ENCODE measurements at places on chromosomes 16 and 17. TPM values are rescaled to one million over a fixed set of nuclear protein-coding genes. Genes with fewer than 3 reads are reported as not detected.

Gene ZG16B
- 0.48 TPM for polyA plus RNA-seq

Gene CDH1
- 91.5 TPM for polyA plus RNA-seq

Gene TNFRSF13B
- not detected for polyA plus RNA-seq

Gene SYCE1L
- 2.1 TPM for polyA plus RNA-seq

Gene MYOCD
- polyA plus RNA-seq, result 8.2 TPM

Gene NPW
- 3.8 TPM for polyA plus RNA-seq

Gene KRTAP17-1
- polyA plus RNA-seq, result not detected

DNA sequence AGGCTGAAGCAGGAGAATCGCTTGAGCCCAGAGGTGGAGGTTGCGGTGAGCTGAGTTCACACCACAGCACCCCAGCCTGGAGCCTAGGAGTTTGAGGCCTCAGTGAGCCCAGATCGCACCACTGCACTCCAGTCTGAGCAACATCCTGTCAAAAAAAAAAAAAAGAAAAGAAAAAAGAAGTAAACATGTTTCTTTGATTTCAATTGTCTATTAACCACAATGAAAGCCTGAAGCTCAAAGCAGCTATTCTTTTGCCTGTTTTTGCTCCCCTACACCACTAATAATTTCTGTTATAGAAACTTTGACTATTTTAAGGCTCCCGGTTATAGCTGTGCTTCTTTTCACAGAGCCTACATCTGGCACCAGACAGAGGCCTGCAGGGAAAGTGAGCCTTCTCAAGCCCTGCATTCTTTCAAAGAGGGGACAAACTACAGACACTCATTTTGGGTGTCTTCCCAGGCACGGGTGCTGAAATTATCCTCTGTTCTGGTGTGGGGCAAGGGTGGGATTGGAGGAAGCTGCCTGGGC, 14.2 kb upstream of the SLC52A1 start:
- DNase-seq, result no peak

GRCh38 chr16:74771656-74772315, 2.8 kb downstream of the FA2H start:
- DNase-seq, result no peak

- DNase-seq, result no peak
These were observed 102.7 kb downstream of the METRNL start for GRCh38 chr17:83181991-83182619.

GRCh38 chr17:80499560-80499959, 23.2 kb upstream of the NPTX1 start:
- DNase-seq, result no peak

DNA sequence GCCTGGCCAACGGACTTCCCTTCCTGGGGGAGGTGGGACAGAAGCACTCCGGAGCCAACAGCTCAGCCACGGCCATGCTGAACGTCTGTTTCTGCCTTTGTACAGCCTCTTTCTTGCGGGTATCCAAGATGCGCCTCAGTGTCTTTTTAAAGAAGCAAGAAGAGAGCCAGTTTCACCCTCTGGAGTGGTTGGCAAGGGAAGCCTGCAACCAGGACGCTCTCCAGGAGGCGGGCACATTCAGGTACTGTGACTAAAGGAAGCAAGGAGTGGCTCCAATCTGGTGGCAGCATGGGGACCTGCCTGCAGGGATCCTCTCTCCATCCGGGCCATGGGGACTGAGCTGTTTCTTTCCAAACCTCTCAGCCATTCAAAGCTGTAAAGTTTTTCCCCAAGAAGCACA, 60.6 kb upstream of the ENDOV start:
- DNase-seq, result no peak

DNA sequence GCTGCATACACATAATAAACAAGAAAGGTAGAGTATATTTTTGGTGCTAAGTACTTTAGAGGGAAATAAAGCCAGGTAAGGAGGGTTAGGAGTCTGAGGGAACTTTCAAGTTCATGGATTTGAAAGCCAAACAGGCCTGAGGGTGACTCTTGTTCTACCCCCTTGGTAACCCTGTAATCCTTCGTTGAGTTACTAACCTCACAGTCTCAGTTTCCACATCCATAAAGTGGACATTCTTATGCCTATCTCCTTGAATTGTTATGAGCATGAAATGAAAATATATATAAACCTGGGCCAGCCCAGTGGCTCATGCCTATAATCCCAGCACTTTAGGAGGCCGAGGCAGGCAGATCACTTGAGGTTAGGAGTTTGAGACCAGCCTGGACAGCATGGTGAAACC, 22.4 kb downstream of the PECAM1 start:
- no peak for DNase-seq

- peak; percentile 62 for DNase-seq
These were observed at the start of gene ARHGAP44 for GRCh38 chr17:12789481-12790248. ARHGAP44 (plus strand) TSS chr17:12789498; CDS start chr17:12789839, 341 bp downstream.

GRCh38 chr16:48384520-48385252, 527 bp downstream of the SIAH1 start:
- peak; percentile 44 for DNase-seq

GRCh38 chr16:3086596-3087242, 12.4 kb downstream of the ZSCAN10 start:
- DNase-seq, result no peak

GRCh38 chr17:58271216-58271931, 9.4 kb downstream of the MPO start:
- no peak for DNase-seq

DNA sequence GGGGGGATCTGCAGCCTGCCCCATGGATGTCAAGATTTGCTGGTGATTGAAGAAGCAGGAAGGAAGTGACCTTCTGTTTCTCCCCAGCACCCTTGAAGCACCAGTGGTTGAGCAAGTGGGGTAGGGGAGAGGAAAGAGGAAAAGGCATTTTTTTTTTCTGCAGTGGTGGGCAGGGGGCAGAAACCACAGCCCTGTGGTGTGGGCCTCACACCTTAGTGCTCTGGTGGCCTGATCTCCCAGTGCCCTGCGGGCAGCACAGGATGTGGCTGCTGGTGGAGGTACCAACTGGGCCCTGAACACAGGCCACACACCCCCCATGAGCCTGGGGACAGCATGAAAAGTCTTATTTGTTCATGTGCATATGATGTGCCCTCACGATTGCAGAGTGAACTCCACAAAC, 7.1 kb downstream of the ITGAD start:
- DNase-seq, result no peak

DNA sequence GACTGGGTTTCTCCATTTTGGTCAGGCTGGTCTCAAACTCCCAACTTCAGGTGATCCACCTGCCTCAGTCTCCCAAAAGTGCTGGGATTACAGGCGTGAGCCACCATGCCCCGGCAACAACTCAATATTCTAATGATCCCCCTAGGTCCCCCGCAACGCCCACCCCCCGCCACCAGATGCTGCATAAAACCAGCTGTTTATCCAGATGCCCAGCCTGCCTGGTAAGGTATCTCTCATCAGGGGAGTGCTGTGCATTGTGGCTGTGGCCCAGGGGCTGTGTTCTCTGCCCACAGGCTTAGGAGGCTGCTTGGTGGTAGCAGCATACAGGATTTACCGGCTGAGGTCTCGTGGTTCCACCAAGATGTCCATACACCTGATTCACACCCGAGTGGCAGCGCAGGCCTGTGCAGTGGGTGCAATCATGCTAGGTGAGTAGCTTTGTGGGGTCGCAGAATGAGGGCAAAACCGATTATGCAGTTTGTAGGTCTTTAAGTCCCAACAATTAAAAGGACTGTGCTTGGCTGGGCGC, 1.3 kb downstream of the HIGD1B start:
- no peak for DNase-seq

- no peak for DNase-seq
These were observed 40.7 kb upstream of the TANC2 start for GRCh38 chr17:62925267-62925836.

DNA sequence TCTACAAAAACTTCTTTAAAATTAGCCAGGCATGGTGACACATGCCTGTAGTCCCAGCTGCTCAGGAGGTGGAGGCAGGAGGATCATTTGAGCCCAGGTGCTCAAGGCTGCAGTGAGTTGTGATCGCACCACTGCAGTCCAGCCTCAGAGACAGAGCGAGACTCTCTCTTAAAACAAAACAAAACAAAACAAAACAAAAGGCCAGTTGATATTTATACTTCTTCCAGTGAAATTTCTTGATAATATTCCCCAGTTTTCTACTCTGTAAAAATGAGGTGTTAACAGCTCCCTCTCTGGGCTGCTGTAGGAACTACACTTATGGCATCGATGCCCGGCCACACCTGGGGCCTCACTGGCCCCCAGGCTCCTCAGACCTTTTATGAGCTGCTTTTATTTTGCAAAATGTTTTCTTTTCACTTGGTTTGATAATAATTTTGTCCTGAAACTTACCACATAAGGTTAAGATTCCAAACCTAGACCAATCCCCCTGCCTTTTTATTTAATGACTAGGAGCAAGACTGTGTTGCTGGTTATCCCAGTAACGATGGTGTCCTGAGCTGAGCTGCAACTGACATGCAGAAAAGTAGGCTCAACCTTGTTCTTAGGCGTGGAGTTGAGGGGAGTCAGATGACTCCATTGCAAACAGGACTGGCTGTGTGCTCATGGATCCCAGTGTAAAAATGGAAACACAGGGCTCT, 17.6 kb downstream of the MAPK8IP3 start:
- DNase-seq, result peak; percentile 7

DNA sequence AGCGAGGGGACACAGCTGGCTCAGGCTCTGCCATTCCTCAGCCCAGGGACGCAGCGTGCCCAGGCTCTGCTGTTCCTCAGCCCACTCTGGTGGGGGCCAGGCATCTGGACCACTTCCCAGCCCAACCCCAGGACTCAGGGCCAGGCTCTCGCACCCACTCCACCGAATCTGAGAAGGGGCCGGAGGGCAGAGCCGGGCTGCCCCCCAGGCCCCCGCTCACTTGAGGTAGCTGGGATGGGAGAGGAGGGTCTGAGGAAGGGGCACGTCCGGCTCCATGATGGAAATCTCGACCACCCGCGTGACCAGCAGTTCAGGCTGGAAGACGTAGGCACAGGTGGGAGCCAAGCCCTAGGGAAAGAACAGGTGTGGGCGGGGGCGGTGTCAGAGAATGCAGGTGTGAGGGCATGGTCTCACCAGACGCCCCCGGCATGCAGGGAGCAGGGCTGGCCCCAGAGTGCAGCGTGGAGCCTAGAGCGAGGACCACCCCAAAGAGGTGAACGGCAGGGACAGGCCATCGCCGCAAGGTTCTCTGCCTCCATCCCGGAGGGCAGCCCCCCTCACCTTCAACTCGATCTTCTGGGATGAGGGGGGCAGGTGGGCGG, 4.9 kb downstream of the PGAP6 start:
- no peak for DNase-seq

DNA sequence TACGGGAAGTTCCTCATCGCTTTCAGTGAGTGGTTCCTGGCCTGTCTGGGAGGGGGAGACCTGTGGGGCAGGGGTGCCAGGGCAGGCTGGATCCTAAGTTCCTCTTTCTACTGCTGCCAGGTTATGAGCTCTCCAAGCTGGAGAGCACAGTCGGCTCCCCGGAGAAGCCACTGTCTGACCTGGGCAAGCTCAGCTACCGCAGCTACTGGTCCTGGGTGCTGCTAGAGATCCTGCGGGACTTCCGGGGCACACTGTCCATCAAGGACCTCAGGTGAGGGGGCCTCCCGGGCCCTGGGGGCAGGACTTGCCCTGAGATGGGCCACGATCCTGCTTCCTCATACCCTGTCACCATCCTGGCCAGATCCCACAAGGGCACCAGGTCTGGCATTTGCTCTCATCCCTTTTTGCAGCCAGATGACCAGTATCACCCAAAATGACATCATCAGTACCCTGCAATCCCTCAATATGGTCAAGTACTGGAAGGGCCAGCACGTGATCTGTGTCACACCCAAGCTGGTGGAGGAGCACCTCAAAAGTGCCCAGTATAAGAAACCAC, 5.1 kb downstream of the PRSS8 start:
- DNase-seq, result no peak

DNA sequence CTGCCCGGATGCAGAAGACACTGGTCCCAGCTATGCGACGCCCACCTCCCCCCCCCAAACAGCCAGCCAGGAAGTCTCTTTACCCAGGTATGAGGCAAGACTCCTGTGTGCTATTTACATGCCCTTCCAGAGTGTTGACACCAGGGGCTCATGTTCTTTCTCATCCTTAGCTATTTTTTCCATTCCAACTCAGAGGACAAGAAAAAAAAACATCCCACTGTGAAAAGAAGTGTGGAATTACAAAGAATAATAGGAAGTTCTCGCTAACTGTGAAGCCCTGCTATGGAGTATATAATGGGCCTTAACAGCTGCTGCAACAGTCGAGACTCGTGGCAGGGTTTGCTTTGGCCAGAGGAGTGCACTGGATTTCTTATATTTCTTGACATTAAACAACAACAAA, 584.9 kb downstream of the CDH13 start:
- no peak for DNase-seq

GRCh38 chr17:30599428-30600059, 122.3 kb downstream of the GOSR1 start:
- DNase-seq, result no peak

DNA sequence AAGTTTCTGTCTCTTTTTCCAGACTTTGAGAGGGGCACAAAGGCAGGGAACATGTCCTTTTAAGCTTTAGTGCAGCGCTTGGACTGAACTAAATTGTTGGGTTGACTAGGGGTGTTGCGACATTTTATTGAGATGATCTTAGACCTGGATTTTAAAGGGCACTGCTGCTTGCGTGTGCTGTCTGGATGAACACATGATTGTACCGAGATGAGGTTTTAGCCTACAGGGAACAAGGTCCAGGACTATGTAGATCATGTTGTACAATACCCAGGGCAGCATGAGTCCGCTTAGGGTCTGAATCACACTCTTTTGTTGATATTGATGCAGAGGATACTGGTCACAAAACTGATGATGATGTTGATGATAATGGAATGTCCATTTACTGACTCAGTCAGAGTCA, 5.2 kb upstream of the RGS9 start:
- DNase-seq, result no peak

GRCh38 chr17:28685366-28685765, 23.4 kb downstream of the SUPT6H start:
- no peak for DNase-seq

GRCh38 chr17:60817192-60817591, 139.5 kb downstream of the BCAS3 start:
- no peak for DNase-seq

DNA sequence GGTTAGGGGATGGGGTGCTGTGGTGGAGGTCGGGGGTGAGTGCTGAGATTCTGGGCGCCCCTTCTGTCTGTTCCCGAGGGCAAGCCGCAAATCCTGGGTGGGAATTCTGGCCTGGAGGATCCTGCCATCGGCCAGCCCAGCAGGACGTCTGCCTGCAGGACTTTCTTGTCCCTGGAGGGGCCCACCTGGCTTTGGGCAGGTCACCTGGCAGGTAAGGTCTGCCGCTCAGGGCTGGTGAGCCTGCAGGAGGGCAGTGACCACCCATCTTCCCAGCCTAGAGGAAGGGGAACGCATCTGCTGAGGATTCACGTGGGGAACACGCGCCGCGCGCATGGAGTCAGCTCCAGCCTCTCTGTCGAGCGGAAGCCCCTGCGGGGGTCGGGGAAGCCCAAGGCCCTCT, 5.4 kb downstream of the RNF222 start:
- no peak for DNase-seq

GRCh38 chr16:68490829-68491575, 42.7 kb upstream of the SMPD3 start:
- peak; percentile 57 for DNase-seq

DNA sequence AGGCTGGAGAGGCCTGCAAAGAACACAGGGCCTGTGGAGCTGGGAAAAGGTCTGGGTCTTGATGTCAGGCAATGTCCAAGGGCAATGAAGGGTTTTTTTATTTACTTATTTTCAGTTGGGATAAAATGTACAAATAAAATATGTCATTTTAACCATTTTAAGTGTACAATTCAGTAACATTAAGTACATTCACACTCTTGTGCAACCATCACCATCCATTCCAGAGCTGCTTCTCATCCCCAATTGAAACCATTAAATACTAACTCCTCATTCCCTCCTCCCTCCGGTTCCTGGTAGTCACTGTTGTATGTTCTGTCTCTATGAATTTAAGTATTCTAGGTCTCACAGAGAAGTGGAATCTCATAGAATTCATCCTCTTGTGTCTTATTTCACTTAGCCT, 444.7 kb downstream of the HS3ST3B1 start:
- no peak for DNase-seq
